Type B pancreatic cell (in vitro differentiated cells): ENCODE measurements at places on chromosomes 6 and 20.

GRCh38 chr6:166203641-166204222 is 36.1 kb upstream of the TBXT start:
- no peak for DNase-seq

DNA sequence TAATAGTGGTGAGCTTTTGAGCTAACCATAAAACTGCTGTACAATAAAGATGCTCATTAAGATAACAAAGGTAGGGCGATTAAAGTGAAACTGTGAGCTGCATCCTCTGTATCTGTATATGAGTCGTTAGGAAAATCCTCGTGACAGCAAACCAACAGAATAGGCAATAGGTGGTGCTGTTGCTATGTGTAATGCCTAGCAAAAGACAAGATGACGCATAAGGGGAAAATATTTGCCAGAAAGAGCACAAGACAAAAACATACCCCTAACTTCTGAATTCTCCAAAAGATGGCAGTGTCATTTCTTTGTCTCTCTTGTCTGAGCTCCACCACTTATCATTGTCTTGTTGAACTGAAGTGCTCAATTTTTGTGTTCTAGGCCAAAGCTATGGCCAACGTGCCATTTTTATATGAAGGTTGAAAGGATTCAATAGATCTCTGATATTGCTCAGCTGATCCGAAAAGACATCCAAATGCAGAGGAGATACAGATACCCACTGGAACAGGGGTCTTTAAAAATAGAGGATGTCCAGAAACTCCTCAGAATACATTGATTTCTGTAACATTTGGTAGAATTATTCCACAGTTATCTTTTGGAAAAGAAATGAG is 56.3 kb upstream of the ANKEF1 start:
- no peak for DNase-seq

GRCh38 chr6:1267790-1268762 is 43.8 kb upstream of the FOXQ1 start:
- DNase-seq, result no peak

DNA sequence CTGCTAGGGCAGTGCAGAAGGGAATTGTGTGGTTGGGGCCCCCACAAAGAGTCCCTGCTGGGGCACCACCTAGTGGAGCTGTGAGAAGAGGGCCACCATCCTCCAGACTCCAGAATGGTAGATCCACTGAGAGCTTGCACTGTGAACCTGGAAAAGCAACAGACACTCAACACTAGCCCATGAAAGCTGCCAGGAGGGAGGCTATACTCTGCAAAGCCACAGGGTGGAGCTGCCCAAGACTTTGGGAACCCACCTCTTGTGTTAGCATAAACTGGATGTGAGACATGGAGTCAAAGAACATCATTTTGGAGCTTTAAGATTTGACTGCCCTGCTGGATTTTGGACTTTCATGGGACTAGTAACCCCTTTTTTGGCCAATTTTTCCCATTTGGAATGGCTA is 328.4 kb upstream of the KHDRBS2 start:
- no peak for DNase-seq

DNA sequence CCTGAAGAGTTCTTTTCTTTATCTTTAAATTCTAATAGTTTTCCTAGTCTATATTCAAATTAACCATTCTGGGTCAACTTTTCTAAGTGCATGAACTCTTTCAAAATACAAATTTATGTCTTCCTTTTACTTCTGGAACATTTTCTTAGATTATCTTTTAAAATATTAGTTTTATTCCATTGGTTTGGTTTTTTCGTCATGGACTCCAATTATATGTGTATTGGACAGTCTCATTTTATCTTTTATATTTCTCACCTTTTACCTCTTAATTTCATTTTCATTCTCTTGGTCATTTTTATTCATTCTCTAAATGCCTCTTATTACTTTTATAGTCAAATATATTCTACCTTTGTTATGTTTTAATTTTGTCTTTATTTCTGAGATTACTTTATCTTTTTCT is 356.7 kb upstream of the MMS22L start:
- DNase-seq, result no peak

DNA sequence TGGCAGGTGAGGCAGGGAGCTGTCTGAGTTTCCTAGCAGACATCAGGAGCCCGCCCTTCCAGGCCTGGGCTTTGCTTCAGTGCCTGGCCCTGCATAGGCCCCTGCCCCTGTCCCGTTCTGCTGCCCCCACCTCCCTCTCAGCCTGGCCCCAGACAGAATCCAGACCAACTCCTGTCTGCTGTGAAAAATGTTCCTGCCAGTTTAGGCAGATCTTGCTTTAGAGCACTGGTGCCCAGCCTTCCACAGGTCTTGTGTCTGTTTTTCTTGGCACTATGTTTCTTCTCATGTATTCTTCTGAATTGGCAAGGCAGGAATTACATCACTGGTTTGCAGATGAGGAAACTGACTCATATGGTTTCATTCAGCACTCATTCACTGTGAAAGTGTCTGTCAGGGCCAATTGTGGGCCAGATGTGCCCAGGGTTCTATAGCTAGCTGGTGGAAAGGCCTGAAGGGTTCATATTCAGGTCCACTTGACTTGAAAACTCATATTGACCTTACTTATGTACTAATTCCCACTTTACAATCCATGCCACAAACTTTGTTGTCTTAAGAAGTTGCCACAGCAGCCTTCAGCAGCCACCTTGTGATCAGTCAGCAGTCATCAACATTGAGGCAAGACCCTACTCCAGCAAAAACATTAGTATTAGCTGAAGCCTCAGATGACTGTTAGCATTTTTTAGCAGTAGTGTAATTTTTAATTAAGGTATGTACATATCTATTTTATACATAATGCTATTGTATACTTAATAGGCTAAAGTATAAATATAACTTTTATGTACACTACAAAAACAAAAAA is 40.5 kb downstream of the HLA-F start:
- DNase-seq, result no peak

DNA sequence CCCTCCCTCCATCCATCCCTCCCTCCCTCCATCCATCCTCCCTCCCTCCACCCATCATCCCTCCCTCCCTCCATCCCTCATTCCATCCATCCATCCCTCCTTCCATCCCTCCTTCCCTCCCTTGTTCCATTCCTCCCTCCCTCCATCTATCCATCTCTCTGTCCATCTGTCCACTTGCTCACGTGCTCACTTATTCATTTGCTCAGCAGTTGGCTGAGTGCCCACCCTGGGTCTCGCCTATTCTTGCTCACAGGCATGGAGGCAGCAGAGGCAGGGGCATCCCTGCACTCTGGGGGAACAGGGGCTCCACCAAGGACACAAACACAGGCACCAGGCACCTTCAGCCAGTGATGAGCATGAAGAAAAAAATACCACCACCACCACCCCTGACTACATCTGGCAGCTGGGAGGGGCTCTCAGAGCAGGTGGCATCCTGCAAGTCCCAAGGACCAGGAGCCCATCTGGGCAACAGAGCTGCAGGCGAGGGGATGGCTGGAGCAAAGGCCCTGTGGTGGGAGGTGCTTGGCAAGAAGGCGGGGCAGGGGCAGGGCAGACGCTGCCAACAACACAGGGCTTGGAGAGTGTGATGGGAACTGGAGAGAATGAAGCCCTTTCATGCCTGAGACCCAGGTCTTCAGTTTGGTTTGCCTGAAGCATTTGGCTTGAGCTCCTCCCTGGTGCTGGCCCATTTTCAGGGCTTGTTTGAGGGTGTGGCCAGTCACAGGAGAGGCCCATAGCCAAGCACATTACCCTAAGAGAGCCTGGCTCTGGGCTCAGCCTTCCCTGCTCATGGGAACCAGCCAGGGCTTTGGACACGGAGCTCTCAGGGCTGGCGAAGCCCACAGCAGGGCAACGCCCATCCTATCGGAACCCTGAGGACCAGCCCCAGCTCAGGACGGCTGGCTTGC is 40.2 kb upstream of the MRGBP start:
- no peak for DNase-seq

GRCh38 chr20:15716256-15716655 is 857.0 kb downstream of the KIF16B start:
- DNase-seq, result no peak

DNA sequence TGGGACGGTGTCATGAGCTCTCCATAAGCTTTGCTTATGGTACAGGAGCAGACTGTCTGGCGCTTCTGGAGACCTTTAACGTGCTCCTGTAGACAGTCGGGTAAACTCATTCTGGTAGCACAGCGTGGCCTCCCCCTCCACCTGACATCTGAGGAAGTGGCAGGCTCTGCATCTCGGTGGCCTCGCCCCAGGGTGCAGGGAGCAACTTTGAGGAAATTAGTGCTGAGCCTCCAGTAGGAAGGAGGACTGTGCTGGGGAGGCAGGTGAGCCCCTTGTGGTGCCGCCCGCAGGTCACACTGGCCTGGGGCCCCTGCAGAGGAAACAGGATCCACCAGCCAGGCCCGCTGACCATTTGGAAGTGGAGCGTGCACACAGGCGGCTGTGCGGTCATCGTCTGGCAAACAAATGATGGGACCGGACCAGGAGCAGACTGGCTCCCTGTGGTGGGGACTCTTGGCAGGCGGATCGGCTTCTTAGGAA is 57.9 kb downstream of the SYNJ2 start:
- DNase-seq, result no peak

DNA sequence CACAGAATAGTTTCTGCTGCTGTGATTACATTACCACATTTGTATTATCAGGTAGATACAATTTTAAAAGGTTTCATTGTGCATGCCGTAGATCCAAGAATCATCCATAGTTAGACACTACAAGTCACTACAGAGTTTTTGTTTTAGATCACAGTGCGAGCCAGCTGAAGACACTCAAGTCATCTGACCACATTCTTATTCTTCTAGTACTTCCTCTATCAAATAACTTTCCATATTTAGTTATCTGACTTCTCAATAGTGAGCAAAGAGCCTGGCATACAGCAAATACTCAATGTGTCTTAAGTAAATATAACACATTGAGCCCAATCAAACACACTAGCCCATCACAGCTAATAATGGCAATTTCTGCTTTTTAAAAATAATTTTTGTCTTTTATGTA is 195.4 kb downstream of the ASCC3 start:
- DNase-seq, result no peak

DNA sequence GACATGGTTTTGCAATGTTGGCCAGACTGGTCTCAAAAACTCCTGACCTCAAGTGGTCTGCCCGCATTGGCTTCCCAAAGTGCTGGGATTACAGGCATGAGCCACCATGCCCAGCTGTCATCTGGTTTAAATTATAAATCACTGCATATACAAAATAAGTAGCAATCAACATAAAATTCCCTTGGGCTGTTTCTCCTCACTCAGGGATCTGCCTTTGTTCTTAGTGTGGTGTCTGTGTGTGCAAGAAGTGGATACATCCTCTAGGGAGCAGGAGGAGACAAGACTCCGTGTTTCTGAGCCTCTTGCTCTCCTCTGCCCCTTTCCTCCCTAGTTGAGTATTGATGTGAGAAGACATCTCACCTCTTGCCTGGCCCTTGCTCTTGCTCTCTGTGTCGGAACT is 65.2 kb upstream of the ADGRF4 start:
- no peak for DNase-seq

- no peak for DNase-seq
Observed at GRCh38 chr20:21047981-21048380, 58.2 kb downstream of the LINC00237 start.

- DNase-seq, result no peak
Observed at GRCh38 chr6:112106562-112106961, 19.2 kb downstream of the FAM229B start.

DNA sequence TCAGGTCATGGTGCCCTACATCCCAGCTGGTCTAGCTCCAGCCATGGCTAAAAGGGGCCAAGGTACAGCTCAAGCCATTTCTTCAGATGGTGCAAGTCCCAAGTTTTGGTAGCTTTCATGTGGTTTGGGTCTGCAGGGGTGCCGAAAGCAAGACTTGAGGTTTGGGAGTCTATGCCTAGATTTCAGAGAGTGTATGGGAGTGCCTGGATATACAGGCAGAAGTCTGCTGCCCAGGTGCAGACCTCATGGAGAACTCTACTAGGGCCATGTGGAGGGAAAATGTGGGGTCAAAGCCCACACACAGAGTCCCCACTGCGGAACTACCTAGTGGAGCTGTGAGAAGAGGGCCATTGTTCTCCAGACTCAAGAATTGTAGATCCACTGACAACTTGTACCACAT is 1000.9 kb upstream of the ADGRB3 start:
- no peak for DNase-seq

DNA sequence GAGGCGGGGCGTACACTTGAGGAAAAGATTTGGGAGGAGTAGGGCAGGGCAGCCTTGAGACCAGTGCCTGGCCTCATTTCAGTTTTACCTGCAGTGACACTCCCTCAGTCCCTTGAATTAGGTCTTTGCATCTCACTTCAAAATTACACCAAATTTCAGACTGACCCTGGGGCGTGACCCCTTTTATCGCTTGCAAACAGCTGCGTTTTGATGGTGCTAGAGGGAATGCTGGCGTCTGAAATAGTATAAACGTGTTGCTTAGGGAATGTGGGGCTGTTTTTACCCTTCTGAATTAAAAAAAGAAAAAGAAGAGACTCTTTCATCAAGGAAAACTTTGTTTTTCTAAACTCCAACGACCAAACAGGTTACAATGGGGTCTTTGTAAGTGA is 21.0 kb downstream of the COL9A1 start:
- no peak for DNase-seq

DNA sequence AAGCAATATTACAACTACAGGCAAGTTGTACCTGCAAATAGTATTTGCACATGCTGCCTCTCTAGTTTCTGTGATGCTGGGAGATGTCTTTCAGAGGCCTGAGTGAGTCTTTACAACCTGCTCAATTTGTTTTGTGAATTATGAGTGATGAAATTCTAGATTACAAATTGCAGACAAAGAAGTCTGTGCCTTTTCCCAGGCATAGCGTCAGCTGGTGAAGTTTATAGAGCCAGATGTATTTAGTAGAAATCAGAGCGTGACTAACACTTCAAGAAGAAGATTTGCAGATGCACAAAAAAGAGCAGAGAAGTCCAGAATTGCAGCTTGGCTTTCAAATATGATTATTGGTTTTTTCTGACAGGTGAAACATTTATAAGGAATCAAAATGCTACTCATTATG is 289.9 kb downstream of the PLCB1 start:
- DNase-seq, result no peak

- no peak for DNase-seq
Observed at GRCh38 chr6:104638841-104639290, 220.9 kb downstream of the HACE1 start.

GRCh38 chr6:169362501-169363121 is 109.0 kb upstream of the THBS2 start:
- DNase-seq, result no peak

DNA sequence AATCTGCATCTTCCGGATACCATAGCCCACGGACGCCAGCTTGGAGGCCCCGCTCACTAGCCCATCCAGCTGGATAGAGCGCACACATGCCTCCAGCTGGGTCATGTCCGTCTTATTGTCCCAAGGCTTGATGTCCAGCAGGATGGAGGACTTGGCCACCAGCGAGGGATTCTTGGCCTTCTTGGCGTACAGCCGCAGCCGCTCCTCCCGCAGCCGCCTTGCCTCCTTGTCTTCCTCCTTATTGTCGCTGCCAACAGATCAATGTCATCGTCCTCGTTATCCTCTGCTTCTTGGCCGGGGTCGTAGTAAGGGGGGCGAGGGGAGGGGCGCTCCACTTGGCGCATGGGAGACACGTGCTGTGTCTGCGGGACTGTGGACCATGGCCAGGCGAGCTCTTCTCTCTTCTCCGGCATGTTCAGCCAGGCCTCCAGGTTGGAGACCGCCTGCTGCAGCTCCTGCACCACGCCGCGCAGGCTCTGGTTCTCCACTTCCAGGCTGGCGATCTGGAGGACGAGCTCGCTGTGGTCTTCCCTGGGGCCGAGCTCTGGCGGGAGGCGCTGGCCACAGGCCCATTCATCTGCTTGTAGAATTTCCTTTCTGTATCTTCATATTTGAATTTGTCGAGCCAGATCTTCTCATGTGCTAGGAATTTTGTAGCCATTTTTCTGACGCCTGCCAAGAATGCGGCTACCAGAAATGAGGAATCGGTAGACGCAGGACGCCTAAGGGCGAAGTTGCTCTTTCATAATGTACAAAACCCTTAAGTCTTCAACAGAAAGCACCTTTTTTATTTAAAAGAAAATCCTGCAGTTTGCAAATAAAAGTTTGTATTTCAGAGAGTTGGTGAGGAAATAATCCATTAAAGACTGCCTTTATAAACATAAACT is 60.1 kb upstream of the PTPRK start:
- DNase-seq, result no peak
